ENCODE measurements at places on chromosomes 16 and 17.

DNA sequence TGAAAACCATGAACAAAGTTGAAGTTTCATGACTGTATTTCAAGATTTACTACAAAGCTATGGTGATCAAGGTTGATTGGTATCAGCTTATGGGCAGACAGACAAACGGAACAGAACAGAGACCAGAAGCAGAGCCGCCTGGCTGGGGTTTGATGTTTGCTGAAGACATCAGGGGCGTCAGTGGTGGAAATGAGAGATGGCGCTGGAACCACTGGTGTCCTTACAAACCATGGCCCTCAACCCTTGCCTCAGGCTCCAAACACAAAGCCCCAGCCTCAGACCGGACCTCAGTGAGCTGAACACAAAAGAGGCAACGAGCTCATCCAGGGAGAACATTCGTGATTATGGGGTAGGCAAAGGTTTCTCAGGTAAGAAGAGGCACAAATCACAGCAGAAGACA is 113.0 kb upstream of the METRNL start:
- no peak for DNase-seq

- DNase-seq, result no peak
Observed at GRCh38 chr16:49411121-49411970, 37.7 kb downstream of the C16orf78 start.

DNA sequence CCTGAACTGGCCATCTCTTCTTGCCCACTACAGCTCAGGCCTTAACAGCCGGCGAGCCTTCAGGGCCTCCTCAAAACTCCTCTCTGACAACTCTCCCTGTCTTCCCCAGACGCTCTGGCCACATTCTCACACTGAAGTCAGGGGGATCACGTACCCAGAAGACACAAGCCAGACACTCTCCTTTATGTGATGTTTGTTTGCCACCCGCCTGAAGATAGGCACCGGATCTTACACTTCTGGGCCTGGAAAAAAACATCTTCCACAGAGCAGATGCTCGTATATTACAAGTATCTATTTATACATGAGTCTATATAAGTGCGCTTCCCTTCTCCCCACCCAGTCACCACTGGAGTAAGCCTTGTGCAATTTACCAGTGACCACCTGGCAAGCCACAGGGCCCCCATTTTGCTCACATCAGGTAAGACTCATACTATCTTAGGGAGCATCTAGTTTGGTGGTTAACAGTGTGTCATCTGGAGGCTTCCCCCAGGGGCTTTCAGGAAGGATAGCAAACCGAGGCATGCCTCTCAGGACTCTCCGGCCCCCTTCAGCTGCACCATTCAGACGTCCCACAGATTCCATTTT is 349.4 kb downstream of the SOX9 start:
- DNase-seq, result no peak

DNA sequence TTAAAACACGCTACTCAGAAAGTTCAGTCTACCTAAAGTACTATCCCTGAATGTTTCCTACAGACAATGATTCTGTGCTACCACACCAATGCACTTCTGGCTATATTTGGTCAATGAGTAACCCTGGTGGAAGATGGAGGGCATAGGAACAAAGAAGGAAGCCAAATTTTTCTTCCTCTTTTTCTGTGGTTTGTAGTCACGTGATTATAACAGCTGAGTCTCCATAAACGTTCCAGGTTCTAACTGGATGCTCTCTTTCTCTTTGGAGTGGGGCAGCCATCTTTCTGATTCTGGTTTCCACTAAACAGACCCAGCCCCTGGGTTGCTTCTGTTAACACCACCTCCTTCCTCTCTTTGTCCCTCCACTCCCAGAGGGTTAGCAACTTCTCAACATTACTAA is 274.9 kb downstream of the CDH11 start:
- DNase-seq, result no peak

GRCh38 chr16:59090541-59090940 is 356.4 kb upstream of the GOT2 start:
- no peak for DNase-seq

DNA sequence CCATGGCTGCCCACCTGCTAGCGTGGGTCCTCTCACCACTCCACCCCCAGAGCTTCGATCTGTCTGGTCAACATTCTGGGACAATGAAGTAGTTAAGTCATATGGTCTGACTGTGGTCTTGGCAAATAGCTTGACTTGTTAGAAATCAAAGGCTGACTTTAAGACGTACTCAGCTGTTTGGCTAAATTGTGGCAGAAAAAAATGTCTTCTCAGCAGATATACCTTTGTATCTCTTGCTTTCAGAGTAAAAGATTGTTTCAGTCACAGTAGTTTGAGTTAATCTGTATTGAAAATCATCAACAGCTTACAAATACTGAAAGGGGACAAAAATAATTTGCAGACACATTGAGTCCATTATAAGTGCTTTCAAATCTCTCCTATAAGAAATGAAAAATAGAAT is 2.1 kb upstream of the ZNF267 start:
- DNase-seq, result no peak

DNA sequence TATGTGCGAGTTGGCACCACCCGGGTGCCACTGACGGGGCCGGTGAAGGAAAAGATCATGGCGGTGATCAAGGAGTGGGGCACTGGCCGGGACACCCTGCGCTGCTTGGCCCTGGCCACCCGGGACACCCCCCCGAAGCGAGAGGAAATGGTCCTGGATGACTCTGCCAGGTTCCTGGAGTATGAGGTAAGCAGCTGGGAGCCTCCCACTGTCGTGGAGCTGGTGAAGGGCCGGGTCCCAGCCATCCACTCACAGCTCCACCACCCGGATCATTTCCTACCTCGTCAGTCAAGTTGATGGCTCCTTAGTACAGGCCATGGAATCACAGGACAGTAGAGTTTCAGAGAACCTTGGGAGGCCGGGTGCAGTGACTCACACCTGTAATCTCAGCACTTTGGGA is 20.0 kb downstream of the ATP2A1 start:
- no peak for DNase-seq

DNA sequence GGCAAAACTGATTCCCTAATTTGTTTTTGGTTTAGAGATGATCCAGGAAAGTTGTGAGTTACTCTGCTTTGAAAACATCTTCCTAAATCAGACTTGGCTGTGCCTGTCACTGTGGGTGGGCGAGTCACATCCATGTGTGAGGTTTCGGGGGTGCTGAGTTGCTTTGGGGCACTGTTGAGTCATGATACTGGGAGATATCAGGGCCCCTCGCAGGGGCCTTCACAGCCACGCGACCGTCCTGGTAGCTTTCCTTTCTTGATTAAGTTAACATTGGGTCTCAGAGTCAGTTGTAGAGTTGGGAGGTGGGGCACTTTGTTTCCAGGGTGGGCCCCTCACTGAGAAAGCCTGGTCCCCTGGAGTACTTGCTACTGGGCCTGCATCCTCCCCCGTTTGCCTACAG is 58.3 kb upstream of the LGALS9 start:
- DNase-seq, result peak; percentile 55

DNA sequence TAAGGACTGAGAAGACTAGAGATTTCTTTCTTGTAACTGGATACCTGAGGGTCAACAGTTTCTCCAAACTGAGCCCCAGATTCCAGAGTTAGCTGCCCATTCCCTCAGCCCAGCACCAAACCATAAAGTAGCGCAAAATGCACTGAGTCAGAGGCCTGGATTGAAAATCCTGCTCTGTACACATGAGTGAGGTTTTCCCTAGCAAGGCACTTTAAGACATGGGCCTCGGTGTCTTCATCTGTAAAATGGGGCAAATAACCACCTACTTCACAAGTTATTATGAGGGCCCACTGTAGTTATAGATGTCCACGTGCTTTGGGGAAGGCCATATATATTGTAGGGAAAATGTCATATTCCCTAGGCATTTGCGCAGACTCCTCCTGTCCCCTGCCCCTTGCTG is 10.3 kb upstream of the DLX4 start:
- DNase-seq, result no peak

GRCh38 chr17:8360751-8361150 is 15.8 kb downstream of the KRABD2 start:
- no peak for DNase-seq

GRCh38 chr16:4597174-4597573 is 17.5 kb downstream of the UBALD1 start:
- no peak for DNase-seq

GRCh38 chr17:67281053-67281452 is 36.1 kb upstream of the HELZ start:
- no peak for DNase-seq

DNA sequence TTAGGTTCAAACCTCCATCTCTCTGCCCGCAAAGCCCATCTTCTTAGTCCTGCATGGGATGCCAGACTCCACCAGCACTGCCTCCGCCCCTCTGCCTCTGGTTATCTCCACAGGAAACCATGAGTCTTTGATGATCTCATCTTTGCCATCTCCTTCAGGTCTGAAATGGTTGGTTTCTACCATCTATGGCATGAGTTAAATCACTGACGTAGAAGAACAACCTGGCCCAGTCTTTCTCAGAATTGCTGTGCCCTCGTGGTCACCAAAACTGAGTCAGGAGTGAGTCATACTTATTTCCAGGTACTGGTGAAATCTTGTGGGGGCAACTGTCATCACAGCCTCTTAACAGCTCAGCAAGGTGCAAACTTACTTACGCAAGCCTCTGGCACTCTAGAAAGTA is 468.7 kb upstream of the C16orf82 start:
- peak; percentile 93 for DNase-seq

DNA sequence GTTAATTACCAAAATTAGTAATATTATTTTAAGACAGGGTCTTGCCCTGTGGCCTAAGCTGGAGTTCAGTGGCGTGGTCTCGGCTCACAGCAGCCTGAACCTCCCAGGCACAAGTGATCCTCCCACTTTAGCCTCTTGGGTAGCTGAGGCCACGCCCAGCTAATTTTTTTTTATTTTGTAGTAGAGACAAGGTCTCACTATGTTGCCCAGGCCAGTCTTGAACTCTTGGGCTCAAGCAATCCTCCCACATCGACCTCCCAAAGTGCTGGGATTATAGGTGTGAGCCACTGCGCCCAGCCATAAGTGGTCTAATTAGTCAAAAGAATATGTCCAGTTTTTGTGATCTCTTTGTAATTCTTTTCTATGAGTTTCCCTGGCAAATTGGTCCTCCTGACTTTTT is 12.0 kb upstream of the CFDP1 start:
- no peak for DNase-seq

- DNase-seq, result no peak
Observed at GRCh38 chr16:23615805-23616204, 19.7 kb upstream of the NDUFAB1 start.

GRCh38 chr17:55818026-55818425 is 67.2 kb downstream of the PCTP start:
- no peak for DNase-seq

DNA sequence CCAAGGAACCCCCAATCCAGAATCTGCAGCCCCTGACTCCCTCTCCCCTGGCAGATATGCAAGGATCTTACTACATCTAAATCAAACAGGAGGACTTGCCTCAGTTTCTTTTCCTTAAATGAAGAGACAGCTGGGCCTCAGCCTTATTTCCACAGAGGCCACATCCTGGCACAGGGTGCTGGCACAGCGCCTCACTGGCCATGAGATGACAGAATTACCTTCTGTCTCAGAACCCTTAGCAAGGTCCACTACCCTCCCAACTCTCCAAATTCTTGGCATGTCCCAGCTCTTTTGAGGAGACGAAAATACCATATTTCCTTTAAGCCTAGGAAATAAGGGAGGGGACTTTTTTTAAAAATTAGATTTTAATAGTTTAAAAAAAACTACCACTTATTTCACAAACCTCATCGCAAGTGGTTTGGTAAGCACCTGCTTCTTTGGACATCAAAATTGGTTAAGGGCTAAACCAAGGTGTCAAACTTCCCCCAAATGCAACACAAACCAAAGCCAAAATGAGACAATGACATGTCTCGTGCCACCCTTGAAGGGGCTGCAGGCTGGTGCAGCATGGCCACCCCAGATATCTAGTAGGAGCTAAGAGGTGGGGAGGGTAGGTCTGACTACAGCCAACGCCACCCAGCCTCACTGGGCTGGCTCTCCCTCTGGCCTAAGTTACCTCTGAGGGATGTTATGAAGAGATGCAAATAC is 25.3 kb downstream of the FAM117A start:
- no peak for DNase-seq

DNA sequence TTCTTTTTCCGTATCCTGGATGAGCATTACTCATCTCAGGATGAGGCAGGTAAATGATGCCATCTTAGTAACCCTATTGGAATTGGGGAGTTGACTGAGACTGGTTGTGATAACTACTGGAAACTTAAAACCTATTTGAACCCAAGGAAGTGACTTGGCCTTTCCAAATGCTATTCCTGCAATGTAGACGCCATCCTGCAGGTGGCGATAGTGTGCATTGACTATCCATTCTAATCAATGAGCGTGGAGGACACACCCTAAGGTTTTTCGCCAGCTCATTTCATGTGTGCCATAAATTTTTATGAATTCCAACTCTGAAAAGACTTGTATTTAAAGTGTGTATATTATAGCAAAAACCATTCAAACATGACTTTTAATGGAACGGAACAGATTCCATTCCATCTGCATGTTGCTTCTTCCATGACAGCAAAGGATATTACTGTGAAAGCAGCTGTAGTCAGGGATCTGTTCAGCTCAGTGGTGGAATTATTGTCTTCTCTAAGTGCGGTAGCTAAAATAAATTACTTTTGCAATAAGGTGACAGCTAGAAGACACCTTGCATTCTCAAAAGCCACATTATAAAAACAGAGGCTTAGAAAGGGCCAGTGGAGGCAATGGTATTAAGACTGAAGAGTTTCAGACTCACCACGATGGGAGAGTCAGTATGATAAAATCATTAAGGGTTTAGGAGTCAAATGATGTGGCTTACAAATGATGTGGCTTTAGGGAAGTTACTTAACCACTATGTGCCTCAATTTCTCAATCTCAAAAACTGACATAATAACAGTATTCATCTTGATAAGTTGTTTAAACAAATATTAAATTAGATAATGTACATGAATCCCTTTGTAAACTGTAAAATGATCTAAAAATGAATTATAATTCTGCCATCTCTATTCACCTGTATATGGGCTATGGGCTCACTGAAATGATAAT is 55.5 kb downstream of the SYT17 start:
- DNase-seq, result peak; percentile 64

GRCh38 chr17:57480438-57481196 is 224.3 kb downstream of the MSI2 start:
- no peak for DNase-seq

GRCh38 chr17:63434951-63435571 is 11.0 kb downstream of the CYB561 start:
- DNase-seq, result peak; percentile 16

- no peak for DNase-seq
Observed at GRCh38 chr17:49425004-49425286, 10.3 kb upstream of the PHB1 start.

DNA sequence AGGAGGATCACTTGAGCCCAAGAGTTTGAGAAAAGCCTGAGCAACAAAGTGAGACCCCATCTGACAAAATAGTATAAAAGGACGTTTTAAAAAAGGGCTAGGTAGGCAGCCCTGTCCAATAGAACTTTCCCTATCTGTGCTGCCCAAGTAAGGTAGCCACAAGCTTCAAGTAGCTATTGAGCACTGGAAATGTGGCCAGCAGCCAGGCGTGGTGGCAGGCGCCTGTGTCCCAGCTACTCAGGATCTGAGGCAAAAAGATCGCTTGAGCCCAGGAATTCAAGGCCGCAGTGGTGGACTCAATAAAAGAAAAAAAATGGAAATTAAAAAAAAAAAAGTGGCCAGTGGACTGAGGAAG is 1.5 kb upstream of the NQO1 start:
- no peak for DNase-seq
